T-helper 9 cell (primary cell): ENCODE measurements at places on chromosomes 2 and 18.

GRCh38 chr2:68383778-68384177 lies 18.7 kb downstream of the PLEK start:
- DNase-seq, result no peak

DNA sequence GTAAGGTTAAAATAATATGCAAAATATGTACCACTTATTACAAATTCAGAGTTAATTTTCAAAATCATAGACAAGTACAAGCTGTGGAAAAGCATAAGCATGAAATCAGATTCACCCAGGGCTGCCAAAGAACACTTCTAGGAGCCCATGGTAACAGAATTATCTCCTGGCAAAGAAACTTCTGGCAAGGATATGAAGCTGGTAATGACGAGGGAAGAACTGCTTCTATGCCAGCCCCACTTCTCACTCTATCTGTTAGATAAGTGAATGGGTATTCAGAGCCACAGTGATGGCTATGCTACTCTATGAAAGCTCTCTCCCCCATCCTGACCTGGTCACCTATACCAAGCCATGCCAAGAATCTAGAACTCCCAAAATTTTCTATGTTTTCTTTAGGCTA lies 36.9 kb upstream of the PDE1A start:
- DNase-seq, result no peak

DNA sequence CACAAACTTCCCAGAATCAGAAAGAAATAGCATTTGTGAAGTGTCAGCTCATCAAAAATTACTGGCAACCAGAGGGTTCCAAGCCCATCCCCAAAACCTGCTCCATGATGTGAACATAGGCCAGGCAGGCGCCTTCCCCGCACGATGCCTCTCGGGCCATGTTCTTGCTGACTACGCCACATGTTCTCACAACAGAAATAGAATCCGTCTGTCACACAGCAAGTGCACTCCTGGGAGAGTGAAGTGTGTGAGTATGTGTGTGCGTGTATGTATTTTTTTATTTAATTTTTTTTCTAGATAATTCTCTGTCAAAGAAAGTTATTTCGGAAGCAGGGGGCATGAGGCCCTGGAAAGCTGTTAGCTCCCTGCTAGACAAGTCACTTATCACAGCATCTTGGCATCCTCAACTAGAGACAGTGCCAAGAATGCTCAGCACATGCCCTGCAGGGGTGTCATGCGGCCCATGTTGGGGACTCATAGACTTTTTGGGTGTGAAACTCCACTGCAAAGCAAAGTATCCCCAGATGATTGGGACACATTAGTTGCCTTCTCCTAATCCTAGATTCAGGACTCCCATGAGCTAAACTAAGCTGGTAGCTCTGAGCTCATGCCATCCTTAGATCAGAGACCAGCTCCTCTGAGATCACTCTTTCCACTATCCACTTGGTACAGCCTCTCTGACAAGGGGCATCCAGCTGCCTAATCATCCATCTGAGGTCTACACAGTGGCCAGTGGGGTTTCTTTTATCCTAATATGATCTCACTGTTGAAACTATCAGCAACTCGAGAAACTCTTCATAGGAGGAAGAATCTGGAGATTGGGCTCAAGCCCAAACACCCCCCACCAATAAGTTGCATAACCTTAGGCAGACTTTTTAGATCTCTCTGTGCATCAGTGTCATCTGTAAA lies 53.2 kb upstream of the CYRIA start:
- DNase-seq, result no peak

DNA sequence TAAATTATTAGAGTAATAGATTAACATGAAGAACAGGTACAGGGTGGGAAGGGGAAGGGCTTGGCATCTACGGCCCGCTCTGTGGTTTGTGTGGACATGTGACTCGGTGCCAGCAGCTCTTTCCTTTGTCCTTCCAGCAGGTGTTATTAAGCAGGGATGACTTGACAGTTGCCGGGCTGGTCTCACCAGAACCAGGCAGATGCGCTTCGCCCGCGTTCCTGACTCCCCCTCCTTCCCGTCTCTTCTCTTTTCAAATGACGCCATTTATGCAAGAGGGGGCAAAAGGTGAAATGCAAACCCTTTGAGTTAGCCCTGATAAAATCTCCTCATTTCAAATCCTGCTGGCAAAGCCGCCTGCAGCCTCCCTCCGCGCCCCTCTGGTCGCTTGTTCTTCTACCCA lies 38.9 kb upstream of the MGAT4A start:
- DNase-seq, result peak; percentile 43

- peak; percentile 7 for DNase-seq
These were observed 35.4 kb downstream of the FASTKD2 start for GRCh38 chr2:206800506-206801417.

GRCh38 chr2:186925514-186925913 lies 76.5 kb upstream of the ZSWIM2 start:
- DNase-seq, result no peak

- DNase-seq, result no peak
These were observed 169.2 kb upstream of the FHL2 start for GRCh38 chr2:105567996-105568494.

DNA sequence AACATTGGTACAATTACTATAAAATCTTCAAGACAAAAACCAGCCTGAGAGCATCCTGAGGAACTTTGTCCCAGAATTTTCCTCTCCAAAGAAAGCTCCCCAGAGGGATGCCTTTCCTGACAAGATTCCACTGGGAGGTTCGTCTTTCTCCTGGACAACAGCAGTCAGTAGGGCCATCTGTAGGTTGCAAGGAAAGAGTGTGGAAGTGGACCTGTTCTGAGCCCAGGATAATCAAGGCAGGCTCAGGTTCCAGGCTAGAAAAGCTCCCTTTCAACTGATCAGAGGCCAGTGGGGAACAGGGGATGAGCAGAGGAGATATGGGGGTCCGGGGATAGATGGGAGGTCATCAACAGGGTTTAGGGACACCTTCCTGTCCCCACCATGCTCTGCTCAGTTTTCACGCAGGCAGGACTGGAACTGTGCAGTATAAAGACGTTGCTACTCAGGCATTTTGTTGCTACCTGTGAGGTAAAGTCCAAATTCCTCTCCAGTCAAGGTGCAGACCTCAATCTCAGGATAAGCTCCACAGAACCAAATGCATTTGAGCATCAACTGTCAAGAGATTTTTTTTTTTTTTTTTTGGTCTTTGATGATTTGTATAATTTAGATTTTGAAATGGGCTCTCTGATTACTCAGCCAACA lies 126.2 kb downstream of the STRN start:
- no peak for DNase-seq

DNA sequence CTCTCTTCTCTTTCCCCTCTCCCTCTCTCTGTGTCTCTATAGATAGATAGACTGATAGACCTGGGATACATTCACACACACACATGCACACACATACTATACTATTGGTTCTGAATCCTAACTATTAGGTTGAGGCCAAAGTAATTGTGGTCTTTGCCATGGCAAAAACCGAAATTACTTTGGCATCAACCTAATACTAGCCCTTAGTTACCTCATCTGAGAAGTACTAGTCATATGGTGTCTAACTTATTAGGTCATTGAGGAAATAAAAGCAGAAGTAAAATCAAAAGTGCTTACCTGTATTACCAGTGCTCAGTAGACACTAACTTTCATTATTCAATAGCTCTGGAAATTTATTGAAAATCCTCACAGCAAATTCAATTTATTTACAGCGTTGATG lies 451.5 kb downstream of the EPHA4 start:
- DNase-seq, result no peak

DNA sequence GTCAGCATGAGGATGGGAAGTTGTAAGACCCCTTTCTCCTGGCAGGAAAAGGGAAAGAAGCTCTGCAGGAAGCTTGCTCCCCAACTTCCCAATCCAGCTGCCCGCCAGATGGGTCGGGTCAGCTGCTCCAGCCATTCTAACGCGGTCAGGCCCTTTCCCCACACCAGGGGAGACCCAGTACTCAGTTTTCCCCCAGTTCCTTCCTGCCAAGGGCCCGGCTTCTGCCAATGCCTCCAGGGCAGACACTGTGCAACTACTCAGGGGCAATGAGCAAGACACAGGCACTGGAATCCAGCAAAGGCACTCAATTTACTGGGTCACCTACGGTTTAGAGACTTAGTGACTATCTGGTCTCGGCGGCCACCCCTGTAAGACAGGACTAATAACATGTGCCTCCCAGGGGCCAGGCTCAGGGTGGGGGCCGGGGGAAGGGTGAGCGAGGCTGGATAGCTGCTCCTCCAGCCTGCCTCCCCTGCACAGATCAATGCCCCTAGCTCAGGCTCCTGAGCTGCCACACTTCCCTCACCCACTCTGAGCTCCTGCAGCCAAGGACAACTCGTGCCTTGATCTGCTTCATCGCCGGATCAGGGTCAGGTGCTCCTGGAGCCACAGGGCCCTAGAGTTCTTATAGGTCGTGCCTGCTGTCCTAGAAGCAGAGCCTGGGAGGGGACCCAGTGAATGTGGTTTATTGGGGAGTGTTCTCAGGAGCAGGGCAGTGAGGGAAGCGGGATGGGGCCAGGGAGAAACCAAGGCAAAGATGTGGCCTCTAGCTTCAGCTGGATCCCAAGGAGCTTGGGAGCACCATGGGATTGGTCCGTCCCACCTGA lies 171.1 kb downstream of the ZFP36L2 start:
- no peak for DNase-seq

- no peak for DNase-seq
These were observed 15.7 kb downstream of the SOWAHC start for GRCh38 chr2:109629867-109630266.

DNA sequence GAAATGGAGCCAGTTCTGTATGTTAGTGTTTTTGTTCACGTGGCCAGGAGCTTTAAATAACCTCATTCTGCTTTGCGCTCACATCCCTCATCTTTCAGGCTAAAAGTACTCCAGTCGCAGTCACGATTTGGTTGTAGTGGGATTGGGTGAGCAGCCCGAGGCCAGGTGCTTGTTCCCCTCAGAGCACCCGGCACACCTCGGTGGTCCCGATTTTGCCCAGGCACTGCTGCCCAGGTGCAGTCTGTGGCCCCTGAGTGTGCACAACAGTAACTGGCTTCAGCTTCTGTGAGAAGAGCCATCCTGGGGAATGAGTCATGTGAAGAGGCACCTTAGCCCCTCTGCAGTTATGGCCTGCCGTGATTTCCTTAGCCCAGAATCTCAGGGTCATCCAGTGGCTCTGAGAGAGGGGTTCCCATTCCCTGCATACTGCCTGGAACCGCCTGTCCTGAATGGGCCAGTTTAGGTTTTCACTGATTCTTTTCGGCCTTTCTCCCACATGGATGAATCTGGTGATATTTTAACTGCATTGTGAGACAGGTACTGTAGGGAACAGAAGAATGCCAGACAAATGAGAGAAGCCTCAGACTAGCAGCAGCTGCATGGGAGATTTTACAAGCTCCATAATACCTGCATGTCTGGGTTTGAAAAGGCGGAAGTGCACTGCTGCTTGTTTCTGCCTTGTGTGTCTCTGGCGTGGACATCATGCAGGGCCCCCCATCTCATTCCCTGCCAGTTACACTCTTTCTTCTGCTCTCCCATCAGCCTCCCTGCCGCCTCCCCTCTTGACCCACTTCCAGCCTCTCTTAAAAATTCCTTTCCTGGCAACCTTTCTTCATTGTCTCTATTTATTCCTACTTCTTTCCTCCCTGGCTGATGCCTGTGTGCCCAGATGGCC lies 33.5 kb downstream of the IMPA2 start:
- no peak for DNase-seq

DNA sequence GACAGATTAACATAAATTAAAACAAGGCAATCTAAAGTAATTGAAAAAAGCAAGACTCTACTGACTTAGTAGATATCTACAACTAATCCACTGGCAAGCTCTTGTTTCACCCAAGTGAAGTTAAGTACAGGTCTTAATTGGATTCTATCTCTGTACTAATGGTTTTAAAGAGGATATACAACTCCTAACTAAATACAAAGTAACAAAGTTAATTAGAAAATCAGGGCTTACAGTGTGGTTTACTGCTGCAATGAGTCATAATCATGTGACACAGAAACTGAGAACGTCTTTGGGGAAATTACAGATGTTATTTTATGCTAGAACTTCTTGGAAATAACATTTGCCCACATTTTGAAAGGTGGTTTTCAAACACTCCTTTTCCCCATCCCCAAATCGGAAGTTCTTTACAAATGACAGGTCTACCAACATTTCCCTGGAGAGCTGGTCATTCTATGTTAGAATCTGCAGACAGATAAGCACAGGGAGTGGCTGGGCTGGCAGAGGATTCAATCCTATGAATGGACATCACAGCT lies 245.3 kb downstream of the STK39 start:
- no peak for DNase-seq

DNA sequence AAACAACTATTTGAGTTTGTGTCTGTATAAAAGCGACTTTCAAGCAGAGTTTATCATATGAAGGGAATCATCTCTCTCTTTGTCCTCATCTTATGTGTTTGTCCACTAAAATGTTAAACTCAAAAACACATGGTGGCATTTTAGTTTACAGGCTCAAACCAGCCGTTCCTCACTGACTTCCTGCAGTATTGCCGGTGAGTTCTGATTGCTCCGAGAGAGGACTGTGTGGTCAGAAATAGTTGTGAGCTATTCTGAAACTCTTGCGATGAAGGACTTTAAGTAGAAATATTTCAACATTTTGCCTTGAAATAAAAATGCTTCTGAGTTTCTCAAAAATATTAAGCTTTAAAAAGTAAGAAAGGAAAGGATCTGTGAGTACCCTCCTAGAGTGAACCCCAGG lies 163.2 kb upstream of the CAVIN2 start:
- no peak for DNase-seq

DNA sequence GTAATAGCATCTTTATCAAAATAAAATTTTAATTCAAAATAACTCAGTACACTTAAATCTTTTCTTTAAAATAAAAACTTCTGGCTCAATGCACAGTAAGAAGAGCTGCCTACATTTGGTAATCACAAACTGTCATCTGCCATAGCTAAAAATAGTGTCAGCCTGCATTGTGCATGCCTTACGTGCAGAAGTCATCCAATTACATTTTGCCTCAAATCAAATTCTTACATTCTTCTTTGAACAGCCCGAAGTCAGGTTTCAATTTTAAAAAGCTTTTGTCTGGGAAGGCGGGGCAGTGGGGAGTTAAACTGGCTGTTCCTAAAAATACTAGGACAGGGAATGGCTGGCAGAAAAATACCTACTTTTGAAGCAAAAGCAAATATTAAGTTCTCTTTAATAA lies 51.1 kb downstream of the RTN4 start:
- DNase-seq, result no peak

- no peak for DNase-seq
These were observed 533.4 kb downstream of the ERBB4 start for GRCh38 chr2:212005085-212005671.

GRCh38 chr2:45664635-45665261 lies 13.3 kb downstream of the PRKCE start:
- no peak for DNase-seq

GRCh38 chr18:48203961-48204666 lies 205.1 kb downstream of the ZBTB7C start:
- DNase-seq, result no peak

DNA sequence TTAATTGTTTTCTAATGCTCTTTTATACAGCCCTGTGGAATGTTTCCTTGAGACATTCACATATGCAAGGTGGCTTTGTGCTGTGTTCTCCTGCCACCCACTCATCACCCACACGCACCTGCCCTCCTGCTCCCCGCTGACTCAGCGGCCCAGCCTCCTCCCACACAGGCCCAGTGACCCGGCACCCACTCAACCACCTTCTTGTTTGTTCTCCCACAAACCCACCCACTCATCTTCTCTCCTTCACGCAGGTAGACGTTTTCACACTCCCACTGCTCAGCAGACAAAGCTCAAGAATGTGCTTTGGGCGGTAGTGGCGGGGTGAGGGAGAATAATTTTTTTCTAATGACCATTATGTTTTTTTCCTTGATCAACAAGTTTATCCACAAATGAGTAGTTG lies 28.6 kb upstream of the NEMP2 start:
- DNase-seq, result no peak
